Skeletal muscle cell (primary cell): ENCODE measurements at places on chromosomes 2 and 18.

- no peak for DNase-seq
Measured at GRCh38 chr2:41024816-41025215, 572.9 kb upstream of the SLC8A1 start.

DNA sequence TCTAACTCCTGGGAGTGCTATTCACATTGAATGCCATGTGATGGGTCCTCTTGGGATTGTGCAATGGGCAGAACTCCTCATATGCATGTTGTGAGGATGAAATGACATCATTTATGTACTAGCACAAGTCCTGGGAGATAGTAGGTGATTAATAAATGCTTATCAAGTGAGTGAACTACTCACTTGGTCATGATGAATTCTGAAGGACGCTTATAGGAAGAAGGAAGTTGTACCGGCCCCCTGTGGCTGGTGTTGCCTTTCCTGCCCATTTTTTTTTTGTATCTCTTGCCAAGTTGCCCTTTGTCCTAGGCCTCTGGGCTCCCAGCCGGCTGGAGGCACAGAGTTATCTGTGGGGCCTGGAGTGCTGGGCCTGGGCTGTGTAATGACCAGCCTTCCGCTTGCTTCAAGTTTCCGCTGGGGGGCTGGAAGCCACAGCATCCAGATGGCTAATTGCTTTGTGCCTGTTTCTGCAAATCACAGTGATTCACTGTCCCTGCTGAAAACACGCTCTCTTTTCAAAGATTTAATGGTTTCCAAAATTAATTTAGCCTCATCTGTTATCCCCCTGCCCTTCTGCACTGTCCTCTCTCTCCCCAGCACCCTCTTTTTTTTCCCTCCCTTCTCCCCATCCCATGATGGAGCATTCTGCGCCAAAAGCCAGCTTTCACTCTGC is 33.7 kb upstream of the MRPL33 start:
- peak; percentile 90 for DNase-seq

GRCh38 chr18:26649193-26649543 is 100.8 kb upstream of the KCTD1 start:
- no peak for DNase-seq

GRCh38 chr18:305003-305501 is 37.2 kb upstream of the THOC1 start:
- no peak for DNase-seq

DNA sequence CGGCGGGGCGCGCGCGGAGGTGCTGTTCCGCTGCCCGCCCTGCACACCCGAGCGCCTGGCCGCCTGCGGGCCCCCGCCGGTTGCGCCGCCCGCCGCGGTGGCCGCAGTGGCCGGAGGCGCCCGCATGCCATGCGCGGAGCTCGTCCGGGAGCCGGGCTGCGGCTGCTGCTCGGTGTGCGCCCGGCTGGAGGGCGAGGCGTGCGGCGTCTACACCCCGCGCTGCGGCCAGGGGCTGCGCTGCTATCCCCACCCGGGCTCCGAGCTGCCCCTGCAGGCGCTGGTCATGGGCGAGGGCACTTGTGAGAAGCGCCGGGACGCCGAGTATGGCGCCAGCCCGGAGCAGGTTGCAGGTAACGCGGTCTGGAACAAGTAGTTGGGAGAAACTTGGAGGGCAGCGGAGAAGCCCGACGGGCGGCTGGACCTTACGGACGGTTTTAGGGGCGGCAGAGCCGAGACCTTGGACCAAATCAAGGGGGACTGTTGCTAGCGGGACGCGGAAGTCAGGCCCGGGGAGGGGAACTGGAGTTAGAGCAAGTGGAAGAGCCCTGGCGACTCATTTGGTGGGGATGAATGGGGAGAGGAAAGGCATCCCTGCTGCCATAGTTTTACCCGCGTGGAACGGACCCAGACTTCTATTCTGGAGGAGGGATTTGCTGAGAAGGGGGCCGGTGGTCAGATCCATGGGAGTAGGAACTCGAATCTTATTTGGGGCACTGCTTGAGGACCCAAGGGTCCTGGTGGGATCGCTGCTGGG is 573 bp downstream of the IGFBP2 start:
- DNase-seq, result no peak

DNA sequence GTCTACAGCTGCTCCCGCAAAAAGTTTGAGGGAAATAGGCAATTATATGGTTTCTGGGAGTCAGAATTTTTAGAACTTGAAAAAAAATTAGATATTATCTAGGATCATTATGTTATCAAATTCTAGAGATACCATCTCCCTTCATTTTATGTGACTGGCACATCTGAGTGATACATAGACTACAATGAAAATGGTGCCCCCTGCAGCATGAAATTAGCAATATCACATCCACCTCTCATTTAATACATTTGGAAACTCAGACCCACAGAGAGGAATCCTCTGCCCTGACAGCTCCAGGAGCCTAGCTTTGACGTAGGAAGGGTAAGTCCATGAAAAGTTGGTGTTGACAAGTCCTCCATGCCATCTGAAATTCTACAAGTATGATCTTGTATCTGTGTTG is 381.6 kb downstream of the SUCLG1 start:
- no peak for DNase-seq

DNA sequence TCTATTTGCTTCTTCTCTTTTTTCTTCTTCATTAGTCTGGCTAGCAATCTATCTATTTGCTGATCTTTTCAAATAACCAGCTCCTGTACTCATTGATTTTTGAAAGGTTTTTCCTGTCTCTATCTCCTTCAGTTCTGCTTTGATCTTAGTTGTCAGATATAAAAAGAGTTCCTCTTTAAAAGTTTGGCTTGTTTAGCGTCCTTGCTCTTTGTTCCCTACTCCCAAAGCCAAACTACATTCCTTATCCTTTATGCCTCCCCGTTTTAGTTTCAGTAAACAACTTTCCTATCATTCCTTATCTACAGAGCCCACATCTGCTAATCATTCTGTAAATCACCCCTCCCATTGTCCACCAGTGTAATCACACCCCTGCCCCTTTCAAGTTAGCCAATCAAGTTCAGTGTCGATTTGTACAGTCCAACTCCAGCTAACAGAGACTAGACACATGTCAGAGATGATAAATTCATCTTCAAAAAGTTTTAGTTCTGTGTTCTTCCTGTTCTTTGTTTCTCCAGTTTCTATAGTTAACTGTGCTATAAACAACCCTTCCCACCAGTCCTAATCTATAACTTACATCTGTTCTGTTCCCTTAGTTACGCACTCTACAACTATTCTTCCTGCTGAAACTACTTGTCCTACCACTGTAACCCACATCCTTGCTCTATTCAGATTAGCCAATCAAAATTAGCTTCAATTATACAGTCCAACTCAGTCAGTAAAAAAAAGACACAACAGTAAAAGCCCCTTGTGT is 44.4 kb downstream of the TFPI start:
- DNase-seq, result no peak

GRCh38 chr2:231541645-231542044 is 11.4 kb upstream of the NMUR1 start:
- DNase-seq, result no peak

- DNase-seq, result no peak
Measured at GRCh38 chr2:31108561-31109286, 29.5 kb downstream of the GALNT14 start.

DNA sequence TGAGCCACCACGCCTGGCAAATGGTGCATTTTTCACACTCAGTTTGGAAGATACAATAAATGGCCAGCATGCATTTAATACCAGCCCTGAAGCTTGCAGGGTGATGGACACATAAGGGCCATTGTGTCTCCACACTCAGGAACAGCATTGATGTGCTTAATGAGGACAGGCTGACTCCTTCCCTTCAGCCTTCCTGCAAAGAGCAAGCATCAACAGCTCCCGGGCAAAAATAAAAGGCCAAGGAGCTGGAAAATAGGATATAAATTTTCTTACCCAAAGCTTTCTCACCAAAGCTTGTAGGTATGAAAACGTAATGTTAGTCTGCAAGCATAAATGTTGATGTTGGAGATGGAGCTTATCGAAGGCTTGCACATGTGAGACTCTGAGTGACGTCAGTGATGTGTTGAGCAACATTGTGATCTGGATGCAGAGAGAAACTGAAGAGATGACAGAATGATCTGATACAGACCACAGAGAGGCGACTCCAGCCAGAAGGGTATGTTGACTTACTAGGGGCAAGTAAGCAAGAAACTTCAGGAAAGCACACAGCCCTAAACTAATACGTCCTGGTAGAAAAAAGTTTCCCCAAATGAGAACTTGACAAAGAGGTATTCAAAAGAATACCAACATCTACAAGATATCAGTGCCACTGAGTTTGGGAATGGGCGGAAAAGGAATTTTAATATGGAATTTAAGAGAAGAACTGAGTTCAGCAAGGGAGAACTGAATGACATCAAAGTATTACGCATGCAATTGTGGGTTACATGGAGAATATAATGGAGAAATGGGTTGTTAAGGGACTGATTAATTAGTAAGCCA is 256.5 kb downstream of the TGIF1 start:
- DNase-seq, result peak; percentile 24

DNA sequence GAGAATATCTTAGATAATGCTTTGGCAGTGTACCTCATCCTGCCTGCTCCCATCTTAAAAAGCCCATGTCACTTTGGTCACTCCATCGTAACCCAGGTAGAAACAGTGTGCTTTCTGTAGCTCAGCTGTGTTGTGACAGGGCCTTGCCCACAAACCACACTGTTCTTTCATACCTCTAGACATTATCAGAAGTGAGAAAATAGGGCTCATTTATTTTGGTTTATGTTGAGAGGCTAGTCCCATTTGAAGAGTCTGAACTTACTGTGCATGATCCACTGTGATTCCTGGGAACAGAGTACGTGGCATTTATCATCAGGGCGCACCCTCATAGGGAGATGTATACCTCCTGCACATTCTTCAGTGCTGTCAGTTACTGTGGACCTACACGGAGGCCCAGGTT is 69.7 kb downstream of the FEZ2 start:
- no peak for DNase-seq

- no peak for DNase-seq
Measured at GRCh38 chr2:85244828-85245227, 83.0 kb downstream of the TGOLN2 start.

- no peak for DNase-seq
Measured at GRCh38 chr2:195633974-195634373, 23.1 kb upstream of the SLC39A10 start.

- no peak for DNase-seq
Measured at GRCh38 chr18:8301427-8302172, 307.6 kb upstream of the RAB12 start.

DNA sequence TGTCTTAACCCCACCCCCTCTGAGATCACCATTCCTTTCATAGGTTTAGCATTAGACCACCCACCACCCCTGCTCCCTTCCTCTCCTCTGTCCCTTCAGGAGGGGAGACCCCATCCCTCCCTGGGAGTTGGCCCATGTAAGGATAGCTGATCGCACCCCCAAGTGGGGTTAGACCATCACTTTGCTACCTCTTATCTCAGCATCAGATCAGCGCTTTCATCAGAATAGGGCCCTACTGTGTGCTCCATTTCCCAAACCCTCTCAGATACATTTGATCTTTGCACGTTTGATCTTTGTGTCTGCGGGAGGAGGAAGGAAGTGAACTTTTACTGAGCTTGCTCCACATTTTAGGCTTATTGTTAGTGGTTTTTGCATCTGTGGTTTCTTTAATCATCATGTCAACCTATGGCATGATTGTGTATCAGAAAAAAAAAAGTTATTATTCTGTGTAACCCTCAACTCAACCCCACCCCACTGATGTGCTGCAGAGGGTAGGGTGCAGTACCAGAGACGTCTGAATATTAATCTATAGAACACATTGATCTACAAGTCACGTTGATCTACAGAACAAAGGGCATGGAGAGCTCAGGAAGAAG is 81.2 kb downstream of the PDCL3 start:
- DNase-seq, result no peak

DNA sequence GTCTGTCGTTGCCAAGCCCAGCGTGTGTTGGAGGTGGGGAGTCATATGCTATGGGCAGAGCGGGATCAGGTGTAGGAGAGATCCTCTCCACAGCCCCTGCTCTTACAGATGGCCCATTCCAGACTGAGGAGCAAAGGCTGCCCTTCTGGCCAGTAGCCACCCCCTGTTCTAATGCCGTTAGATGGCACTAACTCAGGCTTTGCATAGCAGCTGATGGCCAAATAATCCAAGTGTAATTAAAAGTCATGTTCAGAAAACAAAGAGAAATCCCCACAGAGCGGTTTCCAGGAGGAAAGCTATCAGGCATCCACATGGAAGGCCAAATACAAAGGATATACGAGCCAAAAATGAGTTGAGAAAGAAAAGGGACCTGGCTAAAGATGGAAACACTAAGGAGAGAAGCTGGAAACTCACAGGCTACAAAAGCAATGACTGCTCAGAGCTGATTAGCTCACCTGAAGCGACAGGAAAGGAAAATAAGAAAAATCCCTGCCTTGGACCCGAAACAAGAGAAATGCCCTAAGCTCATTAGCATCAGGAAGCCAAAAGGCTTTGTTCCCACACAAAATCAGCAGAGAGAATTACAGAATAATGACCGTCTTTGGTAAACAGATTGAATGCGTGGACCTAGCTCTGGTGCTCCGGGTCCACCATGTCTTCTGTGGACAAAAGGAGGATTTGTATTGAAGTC is 1002.4 kb upstream of the KLHL29 start:
- DNase-seq, result no peak

- no peak for DNase-seq
Measured at GRCh38 chr2:95346738-95347671, 49.9 kb downstream of the KCNIP3 start.

DNA sequence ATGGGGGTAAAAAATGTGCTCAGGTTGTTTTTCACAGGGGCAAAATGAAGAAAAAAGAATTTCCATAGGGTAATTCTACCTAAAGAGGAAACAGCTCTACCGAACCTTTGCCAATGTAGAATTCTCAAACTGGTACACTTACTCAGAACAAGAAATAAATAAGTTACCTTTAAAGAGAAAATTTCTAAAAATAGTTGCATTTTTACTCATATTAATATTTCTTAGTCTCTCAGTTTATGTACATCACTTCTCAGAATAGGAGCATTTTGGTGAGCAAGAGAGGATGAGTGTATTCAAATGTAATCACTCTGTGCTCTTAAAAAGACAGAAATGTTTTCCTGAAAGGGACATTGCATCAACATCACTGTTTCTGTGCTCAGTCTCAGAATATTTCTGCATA is 574.7 kb upstream of the SLC8A1 start:
- DNase-seq, result no peak

- DNase-seq, result no peak
Measured at GRCh38 chr2:213932-214693, 49.7 kb downstream of the SH3YL1 start.

GRCh38 chr18:5744659-5745058 is 150.7 kb downstream of the TMEM200C start:
- no peak for DNase-seq

- peak; percentile 48 for DNase-seq
Measured at GRCh38 chr2:215461836-215462532, 26.1 kb upstream of the FN1 start.

GRCh38 chr2:231037731-231038482 is 584 bp downstream of the C2orf72 start:
- DNase-seq, result no peak

DNA sequence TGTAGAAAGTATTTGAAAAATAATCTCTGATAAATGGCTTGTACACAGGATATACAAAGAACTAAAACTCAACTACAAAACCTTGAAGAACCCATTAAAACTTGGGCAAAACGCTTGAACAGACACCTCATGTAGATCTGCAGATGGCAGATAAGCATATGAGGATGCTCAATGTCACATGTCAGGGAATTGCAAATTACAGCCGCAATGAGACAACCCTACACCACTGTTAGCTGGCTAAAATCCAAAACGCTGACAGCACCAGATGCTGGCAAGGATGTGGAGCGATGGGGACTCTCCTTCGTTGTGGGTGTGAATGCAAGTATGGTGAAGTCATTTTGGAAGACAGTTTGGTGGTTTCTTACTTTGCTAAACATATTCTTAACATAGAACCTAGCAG is 53.7 kb downstream of the SNTG2 start:
- DNase-seq, result no peak

GRCh38 chr2:9032121-9032520 is 28.6 kb upstream of the MBOAT2 start:
- no peak for DNase-seq

GRCh38 chr2:100677611-100678185 is 114.9 kb downstream of the PDCL3 start:
- DNase-seq, result no peak
